OCI-M1 (cell line): ENCODE measurements at places on chromosomes 11 and 22.

GRCh38 chr22:33492210-33492651 is 428.0 kb downstream of the LARGE1 start:
- no peak for DNase-seq

DNA sequence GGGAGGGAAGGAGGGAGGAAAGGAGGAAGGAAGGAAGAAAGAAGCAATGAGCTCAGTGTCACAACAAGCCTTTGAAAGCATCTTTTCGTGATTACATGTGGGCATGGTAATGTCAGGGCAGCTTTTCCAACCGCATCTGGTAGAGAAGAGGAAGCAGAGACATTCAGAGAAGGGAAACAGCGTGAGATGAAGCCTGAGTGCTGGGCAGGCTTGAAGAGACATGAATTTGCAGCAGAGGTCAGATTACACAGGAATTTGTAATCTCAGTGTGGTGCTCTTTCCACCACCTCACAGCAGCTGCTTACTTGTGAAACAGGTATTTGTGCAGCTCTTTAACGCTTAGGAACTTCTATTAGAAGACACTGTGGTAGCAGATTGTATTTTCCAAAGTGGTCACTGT is 289.5 kb upstream of the C11orf87 start:
- no peak for DNase-seq

GRCh38 chr22:48822278-48823233 is 1005.1 kb downstream of the BRD1 start:
- DNase-seq: no peak

- DNase-seq: peak; percentile 95
These were observed 5.5 kb upstream of the SELENOH start for GRCh38 chr11:57735619-57736298.

GRCh38 chr22:49973018-49973961 is 12.7 kb downstream of the PIM3 start:
- no peak for DNase-seq

DNA sequence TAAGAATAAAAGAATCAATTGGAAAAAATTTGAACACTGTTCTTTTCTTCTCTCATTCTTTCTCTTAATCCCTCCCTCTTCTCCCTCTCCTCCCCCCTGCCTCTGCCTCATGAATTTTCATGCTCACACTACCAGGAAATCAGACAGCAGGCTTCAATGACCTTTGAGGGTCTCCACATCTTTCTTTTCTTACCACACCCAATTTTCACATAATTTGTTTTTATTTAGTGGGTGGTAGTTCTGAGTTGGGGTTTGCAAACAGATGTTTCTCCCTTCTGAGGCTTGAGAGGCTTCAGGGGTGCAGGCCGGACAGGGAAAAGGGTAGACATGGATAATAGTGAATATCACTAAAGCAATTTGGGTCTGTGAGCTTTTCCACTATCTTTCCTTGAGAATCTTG is 95.5 kb downstream of the SPATA19 start:
- no peak for DNase-seq

- no peak for DNase-seq
These were observed 2.8 kb downstream of the EFEMP2 start for GRCh38 chr11:65869643-65870306.

GRCh38 chr11:114610550-114610949 is 15.0 kb upstream of the NXPE4 start:
- no peak for DNase-seq

DNA sequence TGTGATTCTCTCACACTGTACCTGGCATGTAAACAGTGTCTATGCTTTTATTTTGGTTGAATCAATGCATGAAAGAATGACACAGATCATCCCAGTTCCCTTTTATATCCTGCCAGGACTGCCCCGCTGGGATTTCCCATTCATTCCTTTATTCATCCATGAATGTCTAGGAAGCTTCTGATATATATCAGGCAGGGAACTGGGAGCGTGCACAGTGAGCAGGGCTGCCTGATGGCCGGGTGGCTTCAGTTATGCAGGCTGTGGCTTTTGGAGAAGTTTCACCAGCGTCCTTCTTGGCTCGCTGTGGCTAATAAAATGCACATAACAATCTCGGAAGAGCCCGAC is 789.0 kb downstream of the TBC1D22A start:
- DNase-seq: no peak

DNA sequence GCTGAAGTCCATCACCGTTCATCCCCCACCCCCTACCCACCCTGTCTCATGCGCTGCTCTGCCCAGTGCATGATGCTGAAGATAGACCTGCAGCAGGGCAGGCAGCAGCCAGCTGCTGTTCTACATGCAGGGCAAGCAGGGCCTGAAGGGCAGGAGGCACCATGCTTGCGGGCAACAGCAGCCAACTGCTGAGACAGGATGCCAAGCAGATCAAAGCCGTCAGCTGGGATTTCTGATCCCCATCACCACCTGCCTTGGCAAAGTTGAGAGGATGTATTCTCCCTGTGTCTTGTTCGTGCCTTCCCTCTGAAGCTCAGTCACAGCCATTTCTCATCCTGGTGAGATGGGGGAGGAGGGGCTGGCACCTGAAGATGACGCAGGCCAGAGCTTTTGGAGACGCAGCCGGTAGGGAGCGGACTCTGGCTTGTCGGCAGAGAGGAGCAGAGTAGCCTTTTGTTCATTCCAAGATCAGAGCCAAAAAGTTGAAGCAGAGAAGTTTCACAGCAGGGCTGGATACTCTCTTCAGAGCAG is 227.0 kb downstream of the GRIK4 start:
- DNase-seq: no peak
